Activated CD8-positive, alpha-beta T cell treated with anti-CD3 and anti-CD28 coated beads for 36 hours (primary cell): ENCODE measurements at places on chromosomes 7 and 10. TPM values are rescaled to one million over a fixed set of nuclear protein-coding genes. Genes with fewer than 3 reads are reported as not detected.

- DNase-seq: no peak
Measured at GRCh38 chr10:100748231-100749058, 3.1 kb downstream of the PAX2 start.

GRCh38 chr7:29102558-29103151, 43.7 kb downstream of the CPVL start:
- DNase-seq: peak; percentile 61

DNA sequence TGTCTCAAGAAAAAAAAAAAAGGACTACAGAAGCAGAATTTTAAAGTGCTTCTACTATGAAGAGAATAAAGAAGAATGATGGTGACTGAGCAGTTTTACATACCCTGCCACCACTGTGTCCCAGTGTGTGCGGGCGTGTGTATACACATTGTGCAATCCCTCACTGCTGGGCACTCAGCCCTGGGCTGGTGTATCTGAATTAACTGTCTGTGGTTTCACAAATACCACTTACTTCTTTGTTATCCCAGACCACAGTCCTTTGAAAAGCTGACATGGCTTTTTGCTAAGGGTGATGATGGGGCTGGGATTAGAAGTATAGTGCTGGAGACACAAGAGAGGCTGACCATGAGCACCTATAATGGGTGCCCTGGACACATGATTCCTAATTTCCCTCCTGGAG, 21.1 kb upstream of the TRPV6 start:
- DNase-seq: no peak

DNA sequence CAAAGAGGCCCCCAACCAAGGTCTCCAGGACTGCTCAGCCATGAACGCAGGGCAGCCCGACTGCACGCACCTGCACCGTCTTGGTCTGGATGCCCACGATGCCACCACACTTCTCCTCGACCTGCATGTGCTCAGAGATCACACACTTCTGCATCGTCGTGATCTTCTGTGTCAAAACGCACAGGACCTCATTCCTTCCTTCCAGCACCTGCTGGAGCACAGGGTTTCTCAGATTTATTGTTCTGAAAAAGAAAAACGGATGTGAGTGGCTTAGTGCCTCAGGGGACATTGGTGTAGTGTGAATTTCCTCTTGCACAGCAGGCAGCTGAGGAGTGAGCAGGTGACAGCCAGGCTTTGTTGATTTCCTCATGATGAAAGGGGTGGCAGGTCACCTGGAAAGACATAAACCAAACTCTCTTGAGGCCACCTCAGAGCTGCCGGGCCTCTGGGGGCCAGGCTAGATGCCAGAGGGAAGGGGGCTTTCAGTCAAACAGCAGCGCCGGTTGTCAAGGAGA, 38.2 kb downstream of the GSDME start:
- DNase-seq: no peak

GRCh38 chr10:79331709-79332108, 15.6 kb upstream of the PPIF start:
- peak; percentile 94 for DNase-seq

DNA sequence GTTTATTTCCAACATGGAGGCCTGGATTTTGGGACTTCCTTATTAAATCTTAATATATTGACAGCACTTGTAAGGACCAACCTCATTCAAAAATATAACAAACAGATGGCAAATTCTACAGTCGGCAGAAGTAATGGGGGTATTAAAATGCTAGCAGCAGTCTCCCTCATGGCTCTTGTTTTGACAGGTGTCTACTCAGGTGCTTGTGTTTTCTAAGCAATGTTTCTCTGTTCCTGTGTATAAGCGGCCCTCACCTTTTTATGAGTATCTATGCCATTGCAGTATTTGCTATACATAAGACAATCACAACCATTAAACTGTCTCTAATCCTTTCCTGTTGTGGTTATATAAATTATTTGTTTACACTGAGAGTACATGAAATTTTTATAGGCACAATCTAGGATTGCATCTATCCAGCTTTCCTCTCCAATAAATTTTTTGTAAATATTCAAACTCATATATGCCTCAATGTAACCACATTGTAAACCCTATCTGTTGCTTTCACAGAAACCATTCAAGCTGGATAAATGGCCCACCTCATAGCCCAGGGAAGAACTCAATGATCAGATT, 65.4 kb upstream of the LRRTM3 start:
- no peak for DNase-seq

- DNase-seq: peak; percentile 37
Measured at GRCh38 chr10:17454161-17455014, at the start of gene ST8SIA6. Gene ST8SIA6, minus strand, starts transcription at chr10:17454595. Its CDS starts 340 bp downstream, at chr10:17454255.

- DNase-seq: no peak
Measured at GRCh38 chr7:138000081-138000701, 1.7 kb downstream of the CREB3L2 start.

- DNase-seq: no peak
Measured at GRCh38 chr7:142181966-142182365, 70.4 kb downstream of the MGAM2 start.

DNA sequence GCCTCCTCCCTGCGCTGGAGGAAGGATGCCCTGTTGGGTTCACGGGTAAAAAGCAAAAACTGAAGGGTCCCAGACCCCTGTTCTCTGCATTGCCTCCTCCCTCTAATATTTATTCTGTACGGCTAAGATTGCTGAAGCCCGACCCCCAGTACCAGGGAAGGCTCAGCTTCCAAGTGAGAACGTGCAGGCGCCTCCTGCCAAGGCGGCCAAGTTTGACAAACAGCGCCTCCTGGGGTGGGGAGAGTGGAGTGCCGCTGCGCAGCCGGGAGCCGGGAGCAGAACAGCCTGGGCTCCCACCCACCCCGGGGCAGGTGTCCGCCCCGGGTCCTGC, 4.7 kb upstream of the EBF3 start:
- peak; percentile 71 for DNase-seq

DNA sequence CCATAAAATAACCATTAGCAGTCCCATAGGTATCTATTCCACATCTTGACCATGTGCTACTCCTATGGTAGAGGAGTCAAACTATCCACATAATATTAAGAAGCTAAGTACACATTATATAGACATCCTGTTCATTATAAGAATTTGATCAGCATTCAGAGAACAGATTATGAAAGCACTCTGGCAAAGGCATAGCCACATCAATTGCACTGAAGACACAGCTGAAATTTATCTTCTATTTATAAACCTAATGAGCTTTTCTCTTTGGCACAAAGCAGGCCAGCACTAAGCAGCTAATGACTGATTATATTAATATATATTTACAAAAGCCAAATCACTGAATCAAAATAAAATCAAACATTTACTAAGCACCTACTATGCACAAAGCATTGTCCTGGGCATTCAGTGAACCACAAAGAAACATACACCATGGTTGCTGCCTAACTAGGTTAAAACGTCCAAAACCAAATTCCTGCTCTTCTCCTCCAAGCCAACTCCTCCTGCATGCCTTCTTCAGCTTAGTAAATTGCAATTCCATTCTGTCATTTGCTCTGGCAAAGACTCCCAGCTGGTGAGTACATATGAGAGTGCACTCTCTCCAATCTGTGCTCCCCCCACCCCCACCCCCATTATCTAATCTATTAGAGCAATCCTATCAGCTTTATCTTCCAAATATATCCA, 122.6 kb upstream of the ASAH2 start:
- no peak for DNase-seq

GRCh38 chr7:108525327-108525984, 479 bp downstream of the PNPLA8 start:
- no peak for DNase-seq

DNA sequence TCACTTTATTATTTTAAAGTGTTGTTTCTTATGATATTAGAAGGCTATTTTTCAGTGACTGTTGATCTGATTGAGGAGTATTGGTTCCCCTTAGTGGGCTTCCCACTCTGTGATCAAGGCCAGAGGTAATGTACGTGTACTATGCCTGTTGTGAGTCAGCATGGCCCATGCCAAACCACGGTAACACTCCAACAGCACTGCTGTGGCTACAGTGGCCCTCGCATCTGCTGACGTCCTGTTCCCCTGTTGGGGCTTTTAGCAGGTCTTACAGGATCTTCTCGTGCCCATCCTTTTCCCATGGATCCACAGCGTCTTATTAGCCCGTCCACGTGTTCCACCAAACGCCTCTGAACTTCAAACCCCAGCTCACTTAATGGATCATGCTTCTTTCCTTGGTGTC, 964.6 kb upstream of the CELF2 start:
- no peak for DNase-seq

GRCh38 chr7:113200281-113200680, 81.9 kb upstream of the SMIM30 start:
- DNase-seq: no peak

DNA sequence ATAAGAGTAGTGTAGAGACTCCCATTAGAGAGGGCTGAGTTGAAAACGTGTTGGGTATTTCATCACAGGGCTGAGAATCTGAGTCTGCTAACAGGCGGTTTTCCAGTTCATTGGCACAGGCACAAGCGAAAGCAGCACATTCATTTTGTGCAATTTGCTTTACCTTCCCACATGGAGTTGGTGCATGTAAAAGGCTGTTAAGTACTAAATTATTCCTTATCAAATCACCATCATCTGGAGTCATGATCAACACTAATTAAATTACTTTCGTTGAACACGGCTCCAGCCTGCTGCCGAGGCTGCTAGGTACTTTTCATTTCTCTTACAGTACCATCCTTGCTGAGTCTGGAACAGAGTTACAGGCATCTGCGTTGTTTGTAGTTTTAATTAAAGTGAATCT, 43.8 kb downstream of the ETV1 start:
- DNase-seq: no peak

- DNase-seq: no peak
Measured at GRCh38 chr10:67308912-67309311, 383.1 kb downstream of the LRRTM3 start.

DNA sequence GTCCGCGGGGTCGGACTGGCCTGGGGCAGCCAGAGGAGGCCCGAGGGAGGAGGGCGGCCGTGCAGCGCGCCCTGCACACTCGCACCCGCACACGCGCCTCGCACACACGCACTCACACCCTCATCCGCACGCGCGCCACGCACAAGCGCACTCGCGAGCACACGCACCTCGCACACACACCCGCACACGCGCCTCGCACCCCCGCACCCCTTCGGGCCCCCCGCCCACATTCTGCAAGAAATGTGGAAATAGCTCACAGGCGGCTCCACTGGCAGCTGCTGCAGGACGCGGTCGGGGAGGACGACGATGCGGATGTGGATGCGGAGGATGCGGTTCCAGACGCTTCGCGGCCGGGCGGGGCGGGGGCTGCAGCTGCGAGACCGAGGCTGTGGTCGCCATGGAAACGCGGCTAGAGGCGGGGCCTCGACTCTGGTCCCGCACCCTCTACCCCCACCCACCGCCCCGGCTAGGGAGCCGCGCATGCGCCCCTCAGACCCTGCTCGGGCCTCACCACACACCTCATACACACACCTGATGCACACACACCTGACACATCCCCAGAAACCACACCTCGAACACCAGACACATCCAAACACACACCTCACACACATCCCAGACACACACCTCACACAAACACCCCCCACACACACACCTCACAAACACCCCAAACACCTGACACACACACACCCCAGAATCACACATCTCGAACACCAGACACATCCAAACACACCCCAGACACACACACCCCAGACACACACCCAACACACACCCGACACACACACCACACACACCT, at the start of gene CALY:
Gene CALY (minus strand): TSS at position 320 of the 793 bp plus-strand sequence. CDS start 7,907 bp downstream, outside the sequence.
- DNase-seq: peak; percentile 82

- peak; percentile 87 for DNase-seq
Measured at GRCh38 chr10:88991161-88991898, 732 bp downstream of the FAS start.

- DNase-seq: no peak
Measured at GRCh38 chr10:75672842-75673241, 241.4 kb downstream of the LRMDA start.

DNA sequence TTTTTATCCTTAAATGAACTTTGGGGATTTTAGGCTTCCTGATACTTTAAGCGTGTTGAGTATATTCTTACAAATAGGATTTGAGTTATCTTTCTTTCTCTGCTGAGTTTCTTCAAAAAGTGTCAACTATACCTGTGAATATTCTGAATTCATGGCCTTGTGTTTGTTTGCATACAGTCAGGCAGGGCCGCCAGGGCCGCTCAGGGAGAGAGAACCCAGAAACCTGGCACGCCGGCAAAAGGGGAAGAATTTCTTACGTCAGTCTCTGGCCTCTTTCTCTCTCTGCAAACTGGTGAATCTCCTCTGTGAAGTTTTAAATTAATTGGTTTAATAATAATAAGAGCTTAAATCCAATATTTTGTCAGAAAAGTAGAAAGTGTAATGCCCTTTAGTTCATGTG, 29.3 kb upstream of the BNIP3 start:
- no peak for DNase-seq

DNA sequence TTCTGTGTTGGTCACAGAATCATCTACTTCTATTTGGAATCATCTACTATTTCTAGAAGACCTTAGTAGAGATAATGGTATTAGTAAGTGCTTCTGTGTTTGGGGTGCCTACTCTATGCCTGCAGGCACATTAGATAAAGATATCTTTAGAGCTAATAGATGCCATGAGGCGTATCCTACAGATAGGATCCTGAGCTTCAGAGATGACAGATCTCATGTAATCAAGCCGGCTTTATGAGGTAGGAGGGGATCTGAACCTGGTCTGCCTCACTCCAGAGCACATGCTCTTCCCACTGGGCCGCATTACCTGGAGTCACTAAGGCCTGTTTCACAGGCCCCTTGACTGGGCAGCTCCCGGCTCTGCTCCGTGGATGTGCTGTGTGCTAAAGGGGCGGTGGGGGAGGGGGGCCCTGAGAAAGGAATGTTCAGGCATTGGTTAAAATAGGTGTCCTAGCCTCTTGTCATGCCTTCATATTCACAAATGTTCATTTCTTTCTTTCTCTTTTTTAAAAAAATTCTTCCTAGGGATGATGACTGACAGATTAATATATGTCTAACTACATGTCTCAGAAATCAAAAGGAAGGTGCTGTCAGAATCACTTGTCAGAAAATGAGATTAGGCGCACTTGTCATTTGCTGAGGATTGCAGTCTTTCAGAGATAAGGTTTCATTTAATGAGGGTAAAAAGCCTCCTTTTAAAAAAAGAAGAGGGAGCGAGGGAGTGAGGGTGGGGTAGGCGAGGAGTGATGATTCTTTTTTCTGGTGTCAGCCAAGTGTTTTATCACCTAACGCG, 458.0 kb upstream of the GALNT17 start:
- no peak for DNase-seq

Gene NEURL1
- total RNA-seq: 1.9 TPM

Gene WAPL
- 42.0 TPM for total RNA-seq

Gene CTAGE4
- 1.6 TPM for total RNA-seq

Gene PRKG1
- not detected for total RNA-seq

Gene LDB3
- total RNA-seq: 0.07 TPM

Gene TMEM273
- 19.0 TPM for total RNA-seq

Gene CYP2C8
- not detected for total RNA-seq

Gene LRMDA
- not detected for total RNA-seq

Gene GRID2IP
- total RNA-seq: 0.18 TPM

Gene CD36
- total RNA-seq: not detected

Gene COL13A1
- total RNA-seq: not detected

Gene ZNF467
- 0.09 TPM for total RNA-seq
